Panc1 (cell line): ENCODE measurements at places on chromosomes 4 and X. TPM values are rescaled to one million over a fixed set of nuclear protein-coding genes. Genes with fewer than 3 reads are reported as not detected.

SYTL5 gene
- total RNA-seq = 0.08 TPM

DNA sequence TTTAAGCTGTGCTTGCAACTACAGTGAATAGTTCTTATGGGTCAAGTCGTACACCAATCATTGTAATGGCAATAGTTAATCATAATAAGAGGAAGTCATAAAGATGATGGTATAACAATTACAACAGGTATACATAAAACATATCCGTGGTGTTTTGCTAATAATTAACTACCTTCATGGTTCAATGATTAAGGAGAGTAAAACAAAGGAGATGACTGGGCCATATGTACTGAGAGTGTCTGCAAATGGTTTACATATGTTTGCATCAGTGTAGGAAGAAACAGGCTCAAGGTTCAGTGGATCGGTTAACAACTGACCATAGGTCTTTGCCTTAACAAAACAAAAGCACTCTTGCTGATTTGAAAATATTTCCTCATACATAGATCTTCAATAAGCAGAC is 253.0 kb downstream of the COX7B2 start:
- no peak for DNase-seq

RIPPLY1 gene
- not detected for total RNA-seq

GRCh38 chr4:91990726-91991125 is 313.0 kb upstream of the GRID2 start:
- DNase-seq = no peak

DNA sequence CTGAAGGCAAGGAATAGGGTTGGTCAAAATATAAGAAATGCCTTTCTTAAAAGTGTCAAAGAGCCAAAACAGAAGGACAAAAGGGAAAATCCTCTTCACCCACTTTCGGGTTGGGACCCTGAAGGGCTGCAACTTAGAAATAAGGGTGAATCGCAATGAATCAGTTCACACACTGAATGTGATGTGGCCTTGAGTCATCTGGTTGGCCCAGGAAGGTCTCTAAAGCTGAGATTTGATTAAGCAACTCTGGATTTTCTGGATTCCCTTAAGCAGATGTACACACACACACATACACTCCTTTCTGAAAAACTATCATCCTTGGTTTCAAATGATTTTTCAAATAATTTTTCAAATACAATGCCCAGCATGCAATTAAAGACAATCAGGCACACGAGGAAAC is 13.1 kb downstream of the TAB3 start:
- DNase-seq = no peak

GRCh38 chrX:23952391-23952790 is 44.6 kb downstream of the CXorf58 start:
- DNase-seq = no peak

GPR34 gene
- total RNA-seq = not detected

GRCh38 chr4:17647927-17648326 is 33.5 kb downstream of the MED28 start:
- no peak for DNase-seq

GRCh38 chrX:39513836-39514235 is 583.9 kb downstream of the BCOR start:
- DNase-seq = no peak

SOD3 gene
- 1.0 TPM for total RNA-seq

- no peak for DNase-seq
Measured at GRCh38 chrX:40644821-40645358, 2.5 kb downstream of the CXorf38 start.

GRCh38 chr4:128371001-128371777 is 83.6 kb upstream of the PGRMC2 start:
- DNase-seq = no peak

FAM120C gene
- total RNA-seq = 12.1 TPM

PASD1 gene
- not detected for total RNA-seq

GRCh38 chr4:37644962-37645361 is 41.2 kb downstream of the RELL1 start:
- no peak for DNase-seq

DNA sequence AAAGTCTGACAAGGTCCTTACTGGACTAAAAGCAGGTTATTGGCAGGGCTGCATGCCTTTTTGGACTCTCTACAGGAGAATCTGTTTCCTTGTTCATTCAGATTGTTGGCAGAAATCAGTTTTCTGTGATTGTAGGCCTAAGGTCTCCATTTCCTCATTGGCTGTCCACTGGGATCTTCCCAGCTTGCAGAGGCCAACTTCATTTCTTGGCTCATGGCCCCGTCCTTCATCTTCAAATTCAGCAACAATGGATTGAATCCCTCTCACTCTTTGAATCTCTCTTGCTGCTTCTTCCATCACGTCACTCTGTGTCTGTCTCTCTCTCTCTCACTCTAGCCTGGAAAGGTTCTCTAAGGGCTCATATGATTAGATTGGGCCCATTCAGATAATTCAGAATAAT is 14.9 kb upstream of the GLUD2 start:
- no peak for DNase-seq

DNA sequence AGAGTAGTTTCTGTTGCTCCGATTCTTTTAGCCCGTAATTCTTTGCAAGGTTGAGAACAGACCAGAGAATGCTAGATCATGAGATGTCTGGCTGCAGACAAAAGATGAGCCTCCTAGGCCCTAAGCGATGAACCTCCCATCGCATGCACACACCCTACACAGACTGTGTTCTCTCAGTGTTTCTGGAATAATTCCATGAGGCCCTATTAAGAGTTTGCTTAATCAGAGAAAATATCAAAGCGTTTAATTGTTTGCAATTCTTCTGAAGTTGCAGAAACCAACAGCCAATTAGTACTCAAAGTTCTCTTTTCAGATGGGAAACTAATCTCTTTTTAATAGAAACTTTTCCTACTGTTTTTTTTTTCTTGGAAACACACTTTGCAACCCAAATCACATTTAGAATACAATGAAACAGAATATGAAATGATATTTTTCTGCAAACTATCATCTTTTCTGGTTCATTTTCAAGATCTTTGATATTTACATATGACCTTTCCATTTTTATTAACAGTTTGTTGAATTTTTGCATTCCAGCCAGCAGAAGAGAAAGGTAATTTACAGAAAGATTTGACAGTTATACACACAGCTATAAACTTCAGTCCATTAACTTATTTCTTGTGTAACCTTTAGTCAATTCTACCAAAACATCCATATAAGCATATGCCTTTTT is 1525.6 kb downstream of the ARAP2 start:
- DNase-seq = no peak

GRCh38 chr4:14111730-14112181 is 484.2 kb upstream of the BOD1L1 start:
- no peak for DNase-seq

CFP gene
- total RNA-seq = 0.59 TPM

- DNase-seq = no peak
Measured at GRCh38 chr4:167232805-167233684, 1.2 kb downstream of the SPOCK3 start.

GRCh38 chrX:119402588-119402987 is 3.5 kb downstream of the SLC25A43 start:
- no peak for DNase-seq

- DNase-seq = no peak
Measured at GRCh38 chrX:39734174-39734776, 363.5 kb downstream of the BCOR start.

DNA sequence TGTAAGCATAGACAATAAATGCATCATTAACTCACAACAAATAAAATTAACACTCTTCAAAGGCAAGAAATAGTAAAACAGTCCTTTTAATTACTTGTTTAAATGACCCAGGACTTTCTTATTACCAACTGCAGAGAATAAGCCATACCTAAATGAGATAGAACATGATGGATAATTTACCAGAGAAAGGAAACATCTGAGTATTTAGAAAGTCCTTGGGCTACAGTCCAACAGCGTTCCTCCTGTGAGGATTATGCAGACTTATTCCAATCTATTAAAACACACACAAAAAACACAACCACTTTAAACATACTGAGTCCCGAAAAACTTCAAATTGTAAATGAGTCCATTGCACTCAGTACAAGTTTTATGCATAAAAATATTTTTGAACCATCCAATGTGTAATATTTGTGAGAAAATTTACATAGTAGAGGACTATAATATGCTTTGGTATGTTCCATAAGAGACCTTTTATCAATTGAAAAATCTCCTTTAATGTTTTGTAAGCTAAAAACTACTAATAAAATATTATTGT is 129.2 kb downstream of the NR3C2 start:
- DNase-seq = no peak

DNA sequence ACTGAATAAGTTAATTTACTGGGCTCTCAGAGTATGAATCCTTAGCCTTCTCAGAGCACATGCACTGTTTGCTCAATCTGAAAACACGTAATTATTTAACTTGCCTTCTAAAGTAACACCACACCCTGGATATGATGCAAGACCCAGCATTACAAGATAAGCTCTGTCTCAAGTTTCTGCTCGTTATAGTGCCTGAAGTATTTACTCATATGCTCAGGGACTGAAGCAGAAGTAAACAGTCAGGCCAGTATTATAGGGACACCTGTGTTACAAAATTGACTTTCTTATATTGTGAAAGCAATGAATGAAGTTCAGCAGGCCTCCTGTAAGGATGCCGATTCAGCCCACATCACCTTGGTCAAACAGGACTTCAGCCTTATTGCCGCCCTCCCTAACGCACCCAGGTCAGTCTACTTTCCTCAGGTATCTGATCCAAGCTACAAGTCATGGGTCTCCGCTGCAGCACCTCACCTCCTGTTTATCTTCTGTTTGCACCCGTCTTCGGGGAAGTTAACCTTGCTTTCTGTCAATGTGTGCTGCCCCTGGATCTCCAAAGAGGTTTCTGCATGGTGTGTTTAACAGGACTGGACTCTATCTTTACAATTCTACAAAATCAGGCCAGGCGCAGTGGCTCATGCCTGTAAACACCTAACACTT is 42.8 kb upstream of the KLF3 start:
- peak; percentile 80 for DNase-seq

CENPVL2 gene
- total RNA-seq = not detected

GRCh38 chr4:67922697-67923096 is 38.9 kb upstream of the TMPRSS11D start:
- DNase-seq = no peak

IGBP1 gene
- total RNA-seq = 36.9 TPM

GRCh38 chrX:21972046-21972445 is 31.5 kb downstream of the SMS start:
- DNase-seq = no peak

UGT2B15 gene
- total RNA-seq = 0.13 TPM

NEUROG2 gene
- total RNA-seq = not detected

SPIN4 gene
- total RNA-seq = 11.4 TPM

CENPVL1 gene
- total RNA-seq = not detected

BTC gene
- 0.08 TPM for total RNA-seq

GRCh38 chrX:153549807-153550206 is 32.4 kb downstream of the ATP2B3 start:
- DNase-seq = no peak

GRCh38 chr4:4800646-4801408 is 58.6 kb upstream of the MSX1 start:
- no peak for DNase-seq

ADGRA3 gene
- 41.2 TPM for total RNA-seq

PF4V1 gene
- total RNA-seq = 0.51 TPM

FAM9B gene
- total RNA-seq = not detected

PTCHD1 gene
- 1.4 TPM for total RNA-seq

DNA sequence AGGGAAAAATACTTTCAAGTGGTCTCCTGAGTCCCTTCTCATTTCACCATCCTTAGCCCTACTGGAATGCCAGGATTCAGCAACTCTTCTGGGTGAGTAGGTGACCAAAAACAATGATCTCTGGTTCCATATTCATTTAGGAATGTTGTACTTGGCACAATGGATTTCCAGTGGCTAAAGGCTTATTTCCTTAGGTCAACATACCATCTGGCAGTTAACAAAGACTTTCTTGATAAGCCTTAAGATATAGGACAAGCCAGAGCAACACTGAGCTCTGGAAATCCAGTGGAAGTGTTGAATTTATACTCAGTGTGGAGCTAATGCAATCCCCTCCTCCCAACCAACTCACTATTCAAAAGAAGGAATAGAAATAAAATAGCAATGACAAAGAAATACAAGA is 139.4 kb upstream of the EMCN start:
- no peak for DNase-seq

BEND2 gene
- not detected for total RNA-seq

GPM6B gene
- not detected for total RNA-seq

GRCh38 chr4:101345271-101345595 is 2.1 kb downstream of the PPP3CA start:
- DNase-seq = no peak

DNA sequence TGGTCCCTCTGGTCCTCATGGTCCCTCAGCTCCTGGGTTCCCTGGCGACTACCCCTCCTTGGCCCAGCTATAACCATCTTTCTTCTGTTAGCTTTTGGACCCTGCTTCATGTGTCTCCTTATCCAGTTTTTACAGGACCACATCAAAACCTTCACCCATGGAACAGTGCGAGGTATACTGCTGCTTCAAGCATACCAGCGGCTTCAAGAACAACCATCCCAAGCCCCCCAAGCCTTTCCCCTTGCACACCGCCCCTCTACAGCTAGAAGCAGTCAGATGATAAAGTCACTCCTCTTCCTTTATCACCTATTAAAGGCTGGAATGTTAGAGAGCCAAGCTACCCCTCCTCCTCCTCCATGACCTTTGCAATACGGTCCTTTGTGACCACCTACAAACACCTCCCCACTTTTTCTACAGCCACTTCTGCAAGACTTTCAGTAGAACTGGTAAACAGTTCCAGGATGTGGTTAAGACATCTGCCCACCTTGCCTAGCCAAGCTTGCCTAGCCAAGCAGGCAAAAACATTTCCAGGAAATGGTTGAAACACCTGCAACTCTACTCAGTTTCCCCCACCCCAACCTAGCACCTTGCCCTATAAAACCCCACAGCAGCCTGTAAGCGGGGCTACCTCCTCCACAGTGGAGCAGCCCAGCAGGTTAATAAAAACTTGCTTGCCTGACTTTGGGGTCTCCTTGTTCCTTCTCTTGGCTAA is 125.7 kb downstream of the ZC4H2 start:
- no peak for DNase-seq

DNA sequence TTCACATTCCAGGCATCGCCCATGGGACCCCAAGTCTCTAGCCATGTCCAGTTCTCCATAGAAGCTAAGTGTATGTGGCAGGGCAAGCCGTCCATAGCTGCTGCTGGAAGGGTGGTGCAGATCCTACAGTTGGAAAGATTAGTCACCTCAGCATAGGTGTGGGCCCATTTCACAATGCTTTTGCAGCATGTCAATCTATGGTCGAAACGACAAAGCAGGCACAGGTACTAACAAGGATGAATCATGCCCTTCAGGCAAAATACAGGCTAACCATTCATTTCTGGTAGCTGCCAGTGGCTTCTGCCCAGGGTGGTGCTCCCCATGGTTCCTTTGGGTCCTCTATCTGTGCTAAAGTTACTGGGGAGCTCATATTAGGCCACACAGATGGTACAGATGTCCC is 225.2 kb downstream of the ADGRL3 start:
- no peak for DNase-seq

GRCh38 chr4:103050736-103051436 is 25.7 kb downstream of the SLC9B2 start:
- DNase-seq = no peak

TRMT2B gene
- 39.7 TPM for total RNA-seq

DNA sequence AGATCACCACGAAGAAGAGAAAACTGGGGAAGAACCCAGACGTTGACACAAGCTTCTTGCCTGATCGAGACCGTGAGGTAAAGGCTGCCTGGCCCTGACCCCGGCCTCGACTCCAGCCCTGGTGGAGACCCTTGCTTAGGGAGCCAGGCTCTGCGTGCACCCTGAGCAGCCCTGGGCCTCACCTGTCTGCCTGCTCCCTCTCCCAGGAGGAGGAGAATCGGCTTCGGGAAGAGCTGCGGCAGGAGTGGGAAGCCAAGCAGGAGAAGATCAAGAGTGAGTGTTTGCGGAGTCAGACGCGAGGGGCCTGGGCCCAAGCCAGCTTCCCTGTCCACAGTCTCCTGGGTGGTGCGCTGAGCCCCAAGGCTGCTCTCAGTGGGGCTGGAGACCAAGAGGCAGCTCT is 4.5 kb downstream of the FAM50A start:
- DNase-seq = no peak
